Stomach (tissue), 19 donors: ENCODE measurements at places on chromosomes 16 and 17.

GRCh38 chr16:23611936-23612335 lies 15.8 kb upstream of the NDUFAB1 start:
- no peak for DNase-seq

DNA sequence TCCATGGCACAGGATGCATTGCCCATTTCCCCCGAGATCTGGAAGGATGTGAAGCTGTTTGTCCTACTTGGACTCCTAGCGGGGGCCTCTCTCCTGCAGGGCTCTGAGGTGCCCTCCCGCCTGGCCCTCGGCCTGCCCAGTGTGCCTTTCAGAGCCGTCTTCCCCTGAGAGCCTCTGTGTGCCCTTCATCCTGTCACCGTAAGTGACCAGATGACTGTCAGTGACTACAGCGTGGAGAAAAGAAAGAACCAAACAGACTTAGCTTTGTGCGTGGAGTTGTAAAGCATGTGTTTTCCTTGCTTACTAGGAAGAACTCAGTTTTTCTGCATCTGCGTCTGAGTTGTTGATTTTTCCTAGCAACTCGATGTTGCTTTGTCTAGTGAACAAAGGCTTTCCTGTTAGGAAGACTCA lies 56.1 kb downstream of the BANP start:
- DNase-seq = peak; percentile 17

GRCh38 chr17:78037280-78037679 lies 78.8 kb downstream of the TNRC6C start:
- DNase-seq = no peak

- DNase-seq = no peak
Observed at GRCh38 chr16:49696414-49697101, 159.4 kb downstream of the ZNF423 start.

DNA sequence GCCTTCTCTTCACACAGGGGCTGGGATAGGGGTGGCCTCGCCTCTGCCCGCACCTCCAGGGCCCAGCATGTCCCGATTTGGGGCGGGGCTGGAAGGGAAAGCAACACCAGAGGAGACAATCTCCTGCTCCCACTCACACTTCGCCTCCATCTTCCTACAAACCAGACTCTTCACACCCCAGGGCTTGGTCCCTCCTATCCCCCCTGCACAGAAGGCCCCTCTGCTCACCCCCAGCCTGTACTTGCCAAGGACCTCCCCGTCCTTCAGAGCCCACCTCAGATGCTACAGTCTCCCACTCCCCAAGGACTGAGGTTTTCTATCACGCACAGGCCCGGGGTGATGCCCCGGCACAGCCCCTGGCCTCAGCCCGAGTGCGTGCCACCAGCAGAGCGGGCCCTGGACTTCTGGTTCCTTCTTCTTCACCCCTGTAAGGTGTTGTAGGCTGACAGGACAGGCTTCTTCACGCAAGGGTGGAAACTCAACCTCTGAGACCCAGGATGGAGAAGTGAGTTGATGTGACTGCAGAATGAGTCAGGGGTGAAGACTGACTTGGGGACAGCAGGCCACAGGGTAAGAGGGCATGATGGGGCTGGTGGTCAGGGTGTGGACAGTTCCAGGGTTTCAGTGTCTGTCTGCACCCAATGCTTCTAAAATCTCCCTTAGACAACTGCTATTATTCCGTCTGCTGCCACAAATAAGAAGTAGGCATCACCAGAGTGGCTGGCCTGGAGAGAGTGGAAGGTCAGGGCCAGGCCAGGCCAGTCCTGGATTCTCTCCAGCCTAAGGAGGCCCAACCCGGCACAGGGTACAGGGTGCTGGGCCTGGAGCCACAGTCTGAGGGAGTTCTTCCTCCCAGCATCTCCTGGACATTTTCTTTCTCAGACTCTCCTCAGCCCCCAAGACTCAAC lies 2.5 kb downstream of the ITGAE start:
- no peak for DNase-seq

DNA sequence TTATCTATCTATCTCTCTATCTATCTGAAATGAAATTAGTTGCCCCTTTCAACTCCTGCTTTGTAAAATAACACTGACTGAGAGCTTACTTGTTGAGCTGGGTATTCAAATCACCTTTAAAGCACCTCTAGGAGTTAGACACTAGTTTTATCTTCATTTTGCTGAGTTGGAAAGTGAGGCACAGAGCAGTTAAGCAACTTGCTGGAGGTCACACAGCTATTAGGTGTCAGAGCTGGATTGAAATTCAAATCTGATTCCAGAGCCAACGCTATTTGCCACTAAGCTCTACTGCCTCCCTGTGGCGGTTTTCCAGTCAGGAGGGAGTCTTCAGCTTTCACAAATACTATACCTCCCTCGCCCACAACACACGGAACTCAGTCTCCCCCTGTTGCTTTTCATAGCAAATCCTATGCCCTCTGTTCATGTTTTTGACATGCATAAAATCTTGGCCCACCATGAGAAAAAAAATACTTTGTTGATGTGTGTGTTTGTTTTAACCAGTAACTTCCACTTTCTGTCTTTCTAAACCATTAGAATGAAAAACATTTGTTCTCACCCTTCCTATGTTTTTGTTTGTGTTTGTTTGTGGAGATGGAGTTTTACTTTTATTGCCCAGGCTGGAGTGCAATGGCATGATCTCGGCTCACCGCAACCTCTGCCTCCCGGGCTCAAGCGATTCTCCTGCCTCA lies 74.8 kb upstream of the SMURF2 start:
- peak; percentile 60 for DNase-seq

DNA sequence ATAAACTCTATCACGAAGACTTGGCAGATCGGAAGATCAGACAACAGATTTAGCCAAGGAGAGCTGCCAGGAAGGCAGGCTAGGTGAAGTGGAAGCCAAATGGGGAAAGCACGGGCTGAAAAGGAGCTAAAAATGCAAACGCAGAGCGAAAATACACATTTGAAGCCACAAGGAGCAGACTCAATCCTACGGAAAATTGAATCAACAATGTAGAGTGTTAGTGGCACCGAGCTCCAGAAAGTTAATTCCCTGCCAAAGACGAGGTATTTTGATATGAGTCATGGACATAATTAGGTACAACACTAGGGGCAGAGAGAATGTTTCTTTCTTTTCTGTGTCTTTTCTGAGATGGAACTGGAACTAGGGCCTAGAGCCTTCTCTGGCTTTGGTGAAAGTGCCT lies 20.7 kb downstream of the GSG1L start:
- no peak for DNase-seq

DNA sequence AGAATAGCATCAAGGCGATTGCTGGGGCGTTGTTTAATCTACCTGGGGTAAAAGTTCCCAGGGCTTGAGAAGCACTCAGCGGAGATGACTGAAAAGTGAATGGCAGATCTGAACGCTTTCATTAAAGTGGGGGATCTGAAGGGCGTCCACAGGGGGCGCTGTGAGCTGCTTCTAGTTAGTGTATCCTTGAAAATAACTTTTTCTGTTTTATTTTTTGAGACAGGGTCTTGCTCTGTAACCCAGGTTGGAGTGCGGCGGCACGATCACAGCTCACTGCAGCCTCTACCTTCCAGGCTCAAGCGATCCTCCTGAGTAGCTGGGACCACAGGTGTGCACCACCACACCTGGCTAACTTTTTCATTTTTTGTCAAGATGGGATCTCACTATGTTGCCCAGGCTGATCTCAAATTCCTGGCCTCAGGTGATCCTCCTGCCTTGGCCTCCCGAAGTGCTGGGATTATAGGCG lies 360.4 kb downstream of the SEC14L1 start:
- DNase-seq = no peak

GRCh38 chr16:3235856-3236669 lies 1.1 kb upstream of the ZNF200 start:
- peak; percentile 27 for DNase-seq

DNA sequence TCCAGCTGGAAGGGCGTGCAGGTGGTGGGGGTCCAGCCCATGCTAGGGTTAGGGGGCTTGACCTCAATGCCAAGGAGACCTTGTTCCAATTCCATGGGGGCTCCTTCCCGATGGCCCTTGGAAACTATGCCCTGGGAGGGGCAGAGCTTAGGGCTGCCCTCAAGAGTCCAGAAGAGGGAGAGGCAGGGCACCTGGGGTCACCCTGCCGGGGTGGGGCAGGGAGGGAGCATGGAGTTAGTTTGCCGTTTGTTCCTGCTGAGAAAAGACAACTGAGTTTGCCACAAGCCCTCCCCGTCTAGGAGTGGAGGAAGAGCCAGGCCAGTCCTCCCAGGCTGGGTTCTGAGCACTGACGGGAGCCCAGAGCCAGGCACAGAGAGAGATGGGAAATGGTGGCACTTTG lies 21.4 kb downstream of the MMP15 start:
- DNase-seq = no peak

GRCh38 chr16:69867784-69868560 lies 83.2 kb upstream of the CLEC18A start:
- DNase-seq = no peak

- DNase-seq = no peak
Observed at GRCh38 chr17:28404007-28404406, 2.0 kb downstream of the SLC46A1 start.

- DNase-seq = peak; percentile 79
Observed at GRCh38 chr17:78781104-78781892, 775 bp downstream of the CYTH1 start.

DNA sequence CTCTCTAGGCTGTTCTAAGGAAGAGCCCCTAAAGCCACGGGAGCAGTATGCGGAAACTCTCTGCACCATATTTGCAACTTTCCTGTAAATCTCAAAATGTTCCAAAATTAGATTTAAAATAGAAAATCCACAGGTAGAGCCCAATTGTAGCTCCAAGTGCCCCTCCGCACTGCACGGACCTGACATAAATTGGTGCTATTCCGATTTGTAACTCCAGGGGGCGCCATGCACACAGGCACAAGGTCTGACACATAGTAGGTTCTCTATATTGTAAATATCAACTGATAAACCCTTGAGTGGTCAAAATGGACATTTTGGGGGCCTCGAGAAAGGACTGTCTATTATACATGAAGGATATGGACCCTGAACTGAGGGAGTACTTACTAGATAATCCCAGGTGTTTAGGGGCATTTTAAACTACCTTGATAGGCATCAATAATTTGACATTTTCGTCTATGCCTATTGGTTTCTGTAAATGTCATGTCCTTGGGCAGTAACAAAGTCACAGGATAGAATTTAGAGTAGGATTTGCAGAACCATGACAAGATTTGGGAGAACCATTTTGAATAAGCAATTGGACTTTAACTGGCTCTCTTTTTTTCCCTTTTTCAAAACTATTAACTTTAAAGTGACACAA lies 36.6 kb upstream of the TMEM132E start:
- peak; percentile 27 for DNase-seq

GRCh38 chr17:82424863-82425159 lies 6.4 kb upstream of the OGFOD3 start:
- no peak for DNase-seq

DNA sequence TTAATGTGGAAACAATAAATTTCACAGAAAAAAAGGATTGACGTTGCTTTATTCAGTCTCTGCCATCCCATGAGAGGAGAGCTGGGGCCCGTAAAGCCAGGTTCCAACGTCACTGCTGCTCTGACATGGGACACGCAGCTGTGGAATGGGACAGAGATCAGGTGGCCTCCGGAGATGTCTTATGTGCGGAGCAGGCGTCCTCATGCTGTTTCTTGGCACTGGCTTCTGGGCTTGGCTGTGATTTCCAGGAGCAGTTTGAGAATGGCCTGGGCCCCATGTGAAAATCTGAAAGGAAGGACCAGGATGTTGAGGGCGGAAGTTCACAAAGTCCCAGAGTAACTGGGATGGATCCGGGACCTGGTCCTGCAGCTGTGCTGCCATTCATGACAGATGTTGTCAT lies 32.4 kb downstream of the NDEL1 start:
- DNase-seq = no peak

- DNase-seq = no peak
Observed at GRCh38 chr17:60960398-60961065, 282.9 kb downstream of the BCAS3 start.

GRCh38 chr17:68849673-68850610 lies 105.2 kb downstream of the ABCA8 start:
- no peak for DNase-seq

DNA sequence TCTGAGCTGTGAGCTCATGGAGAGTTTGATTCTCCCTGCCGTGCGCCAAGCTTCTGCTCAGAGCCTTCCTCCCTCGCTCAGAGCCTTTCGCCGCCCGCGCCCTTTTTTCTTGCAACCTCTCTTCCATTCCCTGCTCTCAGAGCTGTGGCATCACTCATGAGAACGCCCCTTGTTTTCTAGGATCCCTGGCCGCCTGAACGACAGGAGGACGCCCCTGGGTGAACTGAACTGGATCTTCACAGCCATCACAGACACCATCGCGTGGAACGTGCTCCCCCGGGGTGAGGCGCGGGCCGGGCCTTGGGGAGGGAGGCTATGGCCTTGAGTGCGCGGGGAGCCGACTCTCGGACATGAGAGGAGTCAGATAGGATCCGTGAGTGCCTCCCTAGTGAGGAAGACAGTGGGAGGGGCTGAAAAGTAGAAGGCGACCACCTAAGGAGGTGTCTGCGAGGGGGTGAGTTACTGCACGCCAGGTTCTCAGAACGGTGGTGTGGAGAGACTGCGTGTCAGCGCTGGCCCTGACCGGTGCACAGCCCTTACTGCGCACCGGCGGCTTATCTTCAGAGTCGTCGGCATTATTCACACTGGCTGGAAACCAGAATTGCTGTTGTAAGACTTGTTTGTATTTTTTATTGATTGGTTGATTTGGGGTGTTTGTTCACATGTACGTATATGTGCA lies 169.5 kb upstream of the CHMP6 start:
- no peak for DNase-seq
